Fibroblast of the conjunctiva (primary cell): ENCODE measurements at places on chromosomes 1 and 21.

- DNase-seq, result no peak
Observed at GRCh38 chr1:82919837-82920236, 1079.1 kb downstream of the TTLL7 start.

- no peak for DNase-seq
Observed at GRCh38 chr1:159023723-159024122, 14.0 kb downstream of the IFI16 start.

DNA sequence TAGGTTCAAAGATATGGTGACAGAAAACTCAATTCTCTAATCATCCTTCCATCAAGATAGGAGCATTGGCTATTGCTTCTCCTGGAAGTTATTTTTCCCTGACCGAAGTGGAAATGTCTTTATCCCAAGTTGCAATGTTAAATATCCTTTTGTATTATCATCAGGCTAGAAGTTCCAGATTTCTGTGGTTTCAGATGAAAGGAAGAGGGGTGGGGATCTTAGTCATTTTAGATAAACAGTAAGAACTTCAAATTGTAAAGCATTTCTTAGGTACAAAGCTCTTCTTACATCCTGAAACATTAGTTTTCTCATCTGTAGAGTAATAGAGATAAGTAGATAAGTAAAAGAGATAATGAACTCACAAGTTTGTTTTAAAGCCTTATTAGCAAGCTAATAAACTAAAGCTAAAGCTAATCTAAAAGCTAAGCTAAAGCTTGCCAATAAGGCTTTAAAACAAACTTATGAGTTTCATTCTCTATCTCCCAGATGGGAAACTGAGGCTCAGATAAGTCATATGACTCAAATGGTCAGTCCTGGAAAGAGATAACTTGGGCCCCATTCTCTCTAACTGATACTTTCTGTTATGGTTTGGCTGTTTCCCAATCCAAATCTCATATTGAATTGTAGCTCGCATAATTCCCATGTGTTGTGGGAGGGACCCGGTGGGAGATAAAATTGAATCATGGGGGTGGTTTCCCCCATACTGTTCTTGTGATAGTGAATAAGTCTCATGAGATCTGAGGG is 99.2 kb upstream of the KCNK2 start:
- DNase-seq, result no peak

DNA sequence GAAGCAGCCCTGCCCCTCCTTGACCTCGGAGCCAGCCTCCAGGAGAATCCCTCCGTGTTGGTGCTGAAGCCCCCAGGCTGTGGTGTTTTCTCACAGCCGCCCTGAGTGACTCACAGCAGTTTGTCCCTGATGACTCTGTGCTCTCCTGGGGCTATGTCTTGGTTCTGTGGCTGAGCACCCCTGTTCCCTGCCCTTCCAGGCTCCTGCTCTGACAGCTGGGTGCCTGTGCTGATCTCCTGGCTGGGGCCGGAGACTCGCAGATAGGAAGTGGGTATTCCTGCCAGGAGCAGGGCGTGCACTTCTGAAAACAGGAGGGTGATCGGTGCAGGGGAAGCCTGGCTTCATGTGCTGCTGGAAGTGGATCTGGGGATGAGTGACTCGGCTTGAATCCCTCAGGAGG is 34.5 kb downstream of the POFUT2 start:
- no peak for DNase-seq

- DNase-seq, result no peak
Observed at GRCh38 chr1:201741763-201742342, 87.1 kb upstream of the IPO9 start.

- no peak for DNase-seq
Observed at GRCh38 chr1:93700532-93701469, 19.2 kb upstream of the BCAR3 start.

- no peak for DNase-seq
Observed at GRCh38 chr1:44417351-44418021, 12.4 kb downstream of the RNF220 start.

DNA sequence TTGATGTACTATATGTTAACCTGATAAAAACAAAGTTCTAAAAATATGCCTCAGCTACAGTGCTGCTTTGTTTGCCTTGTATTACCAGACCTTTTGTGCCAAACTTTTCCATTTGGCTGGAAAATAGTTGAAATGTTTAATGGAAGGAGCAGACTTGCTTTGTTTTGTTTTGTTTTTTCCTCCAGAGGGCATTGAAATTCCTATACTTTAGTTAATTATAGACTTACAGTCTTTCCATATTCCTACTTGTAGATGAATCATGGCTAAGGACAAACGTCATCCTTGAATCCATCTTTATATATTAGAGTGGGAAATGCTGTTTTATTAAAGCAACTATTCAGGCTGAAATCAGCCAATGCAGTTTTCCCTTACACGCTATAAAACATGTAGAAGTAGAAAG is 6.7 kb downstream of the CAP1 start:
- no peak for DNase-seq

- DNase-seq, result peak; percentile 1
Observed at GRCh38 chr1:170114906-170115305, 30.9 kb upstream of the NTMT2 start.

- DNase-seq, result no peak
Observed at GRCh38 chr1:150688763-150689162, 8.2 kb downstream of the GOLPH3L start.

GRCh38 chr1:214740471-214740870 is 137.5 kb downstream of the CENPF start:
- DNase-seq, result no peak

GRCh38 chr1:5701642-5702041 is 290.6 kb downstream of the NPHP4 start:
- DNase-seq, result no peak

GRCh38 chr1:66349242-66349641 is 184.7 kb upstream of the SGIP1 start:
- DNase-seq, result no peak

DNA sequence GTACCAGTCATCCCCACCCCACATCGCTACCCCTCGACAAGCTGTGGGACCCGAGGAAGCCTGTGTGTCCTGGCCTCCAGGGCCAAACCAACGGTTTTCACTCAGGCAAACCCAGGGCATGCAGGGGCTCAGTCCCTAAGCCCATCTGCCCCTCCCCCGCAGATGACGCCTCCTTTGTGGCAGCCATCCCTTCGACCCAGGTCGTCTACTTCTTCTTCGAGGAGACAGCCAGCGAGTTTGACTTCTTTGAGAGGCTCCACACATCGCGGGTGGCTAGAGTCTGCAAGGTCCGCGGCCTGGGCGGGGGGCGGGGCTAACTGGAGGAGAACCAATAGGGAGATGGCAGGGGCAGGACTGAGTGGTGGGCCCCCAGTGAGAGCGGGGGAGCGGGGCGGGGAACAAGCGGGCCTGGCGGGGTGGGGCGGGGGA is 7.4 kb downstream of the SEMA4A start:
- no peak for DNase-seq

DNA sequence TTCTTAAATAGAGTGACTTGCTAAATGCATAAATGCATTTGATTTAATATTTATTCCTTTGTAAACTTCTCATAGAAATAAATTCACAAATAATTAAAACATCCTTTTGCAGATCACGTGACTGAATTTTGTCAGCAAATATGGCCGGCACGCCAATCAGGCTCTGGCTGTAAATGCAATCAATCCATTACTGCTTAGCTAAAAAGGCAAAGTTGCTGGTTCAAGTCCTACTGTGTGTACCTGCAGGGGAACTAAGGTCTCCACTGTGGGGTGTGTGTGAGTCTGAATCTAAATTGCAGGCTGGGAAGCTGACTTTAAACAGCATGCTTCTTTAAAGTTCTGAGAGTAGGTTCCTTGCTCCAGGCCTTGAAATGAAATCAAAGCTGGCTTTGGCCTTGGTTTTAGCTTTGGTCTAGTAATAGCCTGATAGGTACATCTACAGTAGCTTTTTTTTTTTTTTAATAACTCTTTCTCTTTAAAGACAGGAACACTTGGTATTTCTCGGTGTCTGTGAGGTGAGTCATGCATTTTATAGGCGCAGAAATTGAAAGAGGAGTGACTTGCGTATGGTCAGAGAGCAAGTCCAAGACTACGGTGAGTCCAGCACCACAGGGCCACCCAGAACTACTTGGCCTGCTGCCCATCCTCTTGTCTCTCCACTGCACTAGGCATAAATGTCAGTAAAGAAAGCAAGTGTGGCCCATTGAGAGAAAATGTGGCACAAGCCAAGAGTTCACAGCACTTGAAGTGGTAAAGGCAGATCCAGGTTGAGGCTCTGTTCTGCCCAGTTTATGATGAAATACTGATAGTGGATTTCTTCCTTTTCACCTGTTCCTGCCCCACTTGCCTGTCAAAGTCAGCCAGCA is 36.2 kb upstream of the LYST start:
- DNase-seq, result peak; percentile 61

- DNase-seq, result no peak
Observed at GRCh38 chr1:117892512-117892911, 36.9 kb downstream of the GDAP2 start.

GRCh38 chr1:65457868-65458267 is 37.4 kb downstream of the LEPR start:
- no peak for DNase-seq

DNA sequence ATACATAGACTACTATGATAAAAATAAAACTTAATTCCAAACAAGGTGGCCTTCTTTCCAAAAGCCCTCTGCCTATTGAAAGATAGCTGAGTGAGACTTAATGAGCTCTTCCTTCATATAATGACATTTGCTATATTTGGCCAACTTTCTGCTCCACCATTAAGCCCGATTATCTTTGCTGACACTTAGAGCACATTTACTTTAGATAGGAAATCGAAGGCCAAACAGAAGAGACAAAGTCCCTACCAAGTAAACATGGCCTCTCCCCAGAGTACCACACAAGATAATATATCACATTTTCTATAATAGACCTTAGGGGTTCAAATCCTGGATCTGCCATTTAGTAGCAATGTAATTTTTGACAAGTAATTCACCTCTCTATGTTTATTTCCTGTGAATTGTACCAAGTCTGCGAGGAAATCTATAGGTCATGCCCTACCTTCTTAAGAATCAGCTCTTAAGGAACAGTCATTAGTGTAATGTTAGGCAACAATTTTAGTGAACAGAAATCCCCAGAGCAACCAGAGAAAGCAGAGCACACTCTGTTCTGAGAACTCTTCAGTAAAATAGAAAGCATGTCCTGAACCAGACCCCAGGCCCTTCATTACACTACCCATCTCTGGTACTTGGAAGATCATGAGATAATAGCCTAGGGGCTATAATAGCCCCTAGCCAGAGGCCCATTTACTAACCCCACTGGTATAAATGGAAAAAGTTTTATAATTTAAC is 17.3 kb upstream of the COA6 start:
- DNase-seq, result no peak

DNA sequence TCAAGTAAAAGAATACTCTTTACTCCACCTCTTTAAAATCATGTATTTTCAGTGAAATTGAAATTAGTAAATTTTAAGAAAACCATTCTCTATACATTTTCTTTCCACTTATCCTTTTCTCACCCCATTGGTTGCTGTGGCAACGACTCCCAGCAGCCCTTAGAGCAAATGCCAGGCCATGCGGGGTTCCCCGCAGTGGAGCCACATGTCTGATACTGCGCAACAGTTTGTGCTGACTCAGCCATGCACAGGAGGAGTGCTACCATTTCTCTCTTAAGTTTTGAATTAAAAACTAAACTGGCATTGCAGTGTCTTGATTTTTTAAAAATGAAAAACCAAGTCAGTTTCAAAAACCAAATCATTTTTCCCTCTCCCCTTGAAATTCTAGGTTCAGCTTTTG is 214.1 kb upstream of the L1TD1 start:
- peak; percentile 1 for DNase-seq

GRCh38 chr1:46497665-46498064 is 8.0 kb downstream of the DMBX1 start:
- DNase-seq, result no peak

DNA sequence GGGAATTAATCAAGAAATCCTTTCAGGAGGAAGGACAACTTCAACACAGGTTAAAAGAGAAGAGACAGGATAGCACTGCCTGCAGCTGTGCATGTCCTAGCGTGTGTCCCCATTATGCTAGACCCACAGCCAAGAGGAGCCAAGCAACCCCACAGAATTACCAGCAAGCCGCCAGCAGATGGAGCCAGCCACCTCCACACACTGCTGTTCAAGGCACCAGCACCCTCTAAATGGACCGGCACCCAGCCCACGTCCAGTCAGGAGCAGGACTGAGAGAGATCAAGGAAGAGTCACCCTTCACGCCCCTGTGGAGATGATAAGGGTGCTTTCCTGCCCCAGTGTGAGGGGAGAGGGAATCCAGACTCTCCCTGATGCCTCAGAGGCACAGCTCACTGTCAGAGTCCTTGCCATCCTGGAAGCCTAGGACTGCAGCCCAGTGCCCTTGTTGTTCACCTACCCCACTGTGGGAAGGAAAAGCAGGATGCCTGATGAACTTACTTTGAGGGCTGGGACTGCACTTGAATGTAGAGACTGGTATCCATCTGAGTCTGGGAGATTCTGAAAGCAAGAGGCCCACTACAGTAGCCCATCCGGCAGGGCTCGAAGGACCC is 37.1 kb upstream of the CTTNBP2NL start:
- peak; percentile 57 for DNase-seq

- DNase-seq, result no peak
Observed at GRCh38 chr1:245356891-245357585, 202.3 kb downstream of the KIF26B start.

GRCh38 chr1:66290761-66291530 is 243.0 kb upstream of the SGIP1 start:
- DNase-seq, result no peak

GRCh38 chr1:7198664-7199063 is 413.4 kb downstream of the CAMTA1 start:
- no peak for DNase-seq

DNA sequence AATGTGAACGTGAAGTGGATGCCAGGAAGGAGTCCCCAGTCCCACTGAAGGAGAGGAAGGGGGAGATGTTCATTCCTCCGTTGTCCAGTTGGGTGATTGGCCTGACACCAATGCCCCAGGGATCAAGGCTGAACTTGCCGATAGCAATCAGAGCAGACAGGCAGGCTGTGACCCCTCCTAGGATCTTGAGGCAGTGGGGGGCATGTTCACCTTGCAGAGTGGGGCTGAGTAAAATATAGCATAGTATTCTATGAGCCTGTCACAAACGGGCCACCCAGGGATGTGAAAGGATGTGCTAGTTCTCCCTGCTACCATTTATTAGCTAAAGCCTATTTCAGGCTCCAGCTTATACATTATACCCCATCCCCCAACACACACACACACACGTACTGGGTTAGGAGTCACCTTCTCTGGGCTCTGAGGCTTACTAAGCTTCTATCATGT is 80.7 kb upstream of the CD34 start:
- DNase-seq, result no peak
